ENCODE measurements at places on chromosomes 16 and 17. TPM values are rescaled to one million over a fixed set of nuclear protein-coding genes. Genes with fewer than 3 reads are reported as not detected.

Gene OTOA
- total RNA-seq, result 0.31 TPM

Gene SLFN12
- total RNA-seq, result 5.9 TPM

Gene MILR1
- 29.4 TPM for total RNA-seq

Gene FLII
- total RNA-seq, result 122 TPM

Gene CHRNE
- total RNA-seq, result 2.2 TPM

Gene TERB1
- 0.42 TPM for total RNA-seq
